Activated gamma-delta T cell treated with Interleukin-2 at 50 U/mL for 16 hours (primary cell): ENCODE measurements at places on chromosomes 3 and 15.

- DNase-seq: no peak
These were observed 50.1 kb downstream of the HCN4 start for GRCh38 chr15:73318463-73319351.

DNA sequence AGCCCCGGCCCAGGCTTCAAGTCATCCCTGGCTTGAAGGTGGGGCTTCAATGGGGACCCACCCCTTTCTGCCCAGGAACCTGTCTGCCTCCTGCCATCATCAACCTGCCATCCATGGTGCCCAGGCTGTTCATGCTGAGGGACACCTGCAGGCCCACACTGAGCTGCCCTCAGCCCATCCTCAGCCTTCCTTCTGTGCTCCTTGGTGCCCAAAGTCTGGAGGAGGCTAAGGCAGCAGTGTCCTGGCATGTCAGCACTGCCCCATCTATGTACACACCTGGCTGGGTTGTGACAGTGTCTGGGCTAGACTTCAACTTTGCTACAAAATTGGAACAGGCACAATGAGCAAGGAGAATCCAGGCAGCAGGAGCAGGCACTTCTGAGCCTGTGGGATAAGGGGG, 745.3 kb upstream of the EPHA6 start:
- DNase-seq: no peak

DNA sequence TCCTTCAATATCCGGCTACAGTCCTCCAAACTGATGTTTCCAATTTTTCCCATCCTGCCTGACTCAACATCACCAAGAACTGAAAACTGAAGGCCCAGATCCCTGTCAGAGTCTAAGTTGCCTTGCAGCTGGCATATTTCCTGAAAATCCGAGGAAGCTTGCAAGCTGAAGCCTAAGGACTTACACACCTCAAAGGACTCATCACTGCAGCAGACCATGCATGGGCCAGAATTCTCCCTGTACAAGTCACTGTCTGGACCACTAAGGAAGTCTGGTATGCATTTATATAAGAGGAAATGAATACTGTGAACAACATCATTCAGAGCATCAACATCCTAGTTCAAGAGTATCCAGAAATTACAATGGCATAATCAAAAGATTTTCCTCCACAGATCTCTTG, 548.8 kb upstream of the MDFIC2 start:
- DNase-seq: no peak

DNA sequence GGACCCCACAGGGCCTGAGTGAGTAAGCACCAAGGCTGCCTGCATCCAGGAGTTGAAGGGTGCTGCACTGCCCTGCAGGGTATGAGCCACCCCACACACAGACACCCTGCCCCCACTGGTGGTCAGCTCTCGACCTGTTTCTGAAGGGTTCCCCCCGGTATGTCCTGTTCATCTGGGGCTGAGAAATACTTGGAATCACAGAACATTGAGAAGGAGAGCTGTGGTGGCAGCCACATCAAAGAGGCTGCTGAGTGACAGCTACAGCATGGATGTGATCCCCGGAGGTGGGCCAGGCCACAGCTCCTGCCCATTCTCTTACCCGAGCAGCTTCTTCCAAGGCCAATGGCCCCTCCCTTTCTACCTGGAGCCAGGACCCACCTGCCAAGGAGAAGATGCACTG, 66.4 kb upstream of the PLXNA1 start:
- no peak for DNase-seq

DNA sequence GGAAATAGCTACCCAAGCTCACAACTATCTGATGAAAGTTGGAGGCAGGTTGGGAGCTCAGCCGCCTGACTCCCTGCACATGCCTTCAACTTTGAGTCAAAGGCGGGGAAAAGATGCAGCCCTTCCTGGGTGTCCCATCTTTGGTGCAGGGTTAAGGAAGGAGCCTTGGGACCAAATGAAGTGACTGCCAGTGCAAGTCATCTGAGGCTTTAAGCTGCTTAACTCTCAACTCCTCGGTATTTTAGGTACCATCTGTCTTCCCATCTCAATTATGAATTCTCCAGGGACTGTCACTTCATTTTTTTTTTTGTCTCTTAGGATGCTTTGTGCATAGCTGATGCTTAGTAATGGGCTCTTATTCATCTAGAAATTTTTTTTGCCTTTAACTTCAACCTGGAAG, 408.8 kb upstream of the C2CD4B start:
- DNase-seq: no peak
